Activated effector memory CD4-positive, alpha-beta T cell treated with Interleukin-2 at 50 U/mL for 16 hours (primary cell): ENCODE measurements at places on chromosomes 1 and 21.
A peak's percentile ranks its signal among the peaks of the same experiment; 100 is the strongest.

DNA sequence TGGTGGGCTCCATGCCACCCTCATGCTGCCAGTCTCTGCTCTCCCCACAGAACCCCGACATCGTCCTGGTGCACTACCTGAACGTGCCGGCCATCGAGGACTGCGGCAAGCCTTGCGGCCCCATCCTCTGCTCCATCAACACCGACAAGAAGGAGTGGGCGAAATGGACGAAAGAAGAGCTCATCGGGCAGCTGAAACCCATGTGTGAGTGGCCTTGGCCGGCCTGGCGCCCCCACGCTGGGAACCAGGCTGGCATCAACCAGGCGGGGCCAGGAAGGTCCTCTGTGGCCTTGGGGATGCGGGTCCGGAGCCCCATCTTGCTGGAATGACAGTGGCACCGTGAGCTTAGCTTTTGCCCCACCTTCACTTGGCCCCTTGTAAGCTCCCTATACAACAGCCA lies 130.7 kb upstream of the VAMP3 start:
- no peak for DNase-seq

DNA sequence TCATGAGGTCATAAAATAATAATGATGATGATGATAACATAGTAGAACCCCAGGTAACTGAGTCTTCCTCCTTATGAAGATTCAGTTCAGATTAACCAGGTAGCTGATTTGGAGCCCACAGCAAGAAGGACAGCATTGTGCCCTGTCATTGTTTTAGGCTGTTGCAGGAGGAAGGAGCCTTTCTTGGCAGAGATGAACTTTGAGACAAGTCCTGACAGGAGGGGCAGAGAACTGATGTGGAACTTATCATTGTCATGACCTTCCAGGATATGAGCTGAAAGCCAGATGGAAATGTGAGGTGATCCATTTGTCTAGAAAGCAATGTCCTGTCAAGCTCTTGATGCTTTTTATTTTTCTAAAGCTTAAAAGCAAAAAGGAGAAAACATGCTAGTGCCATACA lies 132.6 kb upstream of the COA6 start:
- no peak for DNase-seq

DNA sequence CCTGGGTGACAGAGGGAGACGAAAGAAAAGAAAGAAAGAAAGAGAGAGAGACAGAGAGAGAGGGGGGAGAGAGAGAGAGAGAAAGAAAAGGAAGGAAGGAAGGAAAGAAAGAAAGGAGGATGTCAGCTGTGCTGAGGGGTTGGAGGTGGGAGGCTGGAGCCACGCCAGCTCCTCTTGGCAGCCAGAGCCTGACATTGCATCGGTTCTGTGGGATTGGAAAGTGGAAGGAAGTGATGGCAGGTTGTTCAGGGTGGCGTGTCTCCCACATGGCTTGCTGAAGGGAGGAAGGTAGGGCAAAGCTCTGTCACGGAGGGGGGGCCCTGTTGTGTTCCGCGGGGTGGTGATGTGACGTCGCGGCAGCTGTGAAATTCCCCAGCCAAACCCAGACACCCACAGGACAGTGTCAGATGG lies 30.7 kb downstream of the EIF2D start:
- DNase-seq = peak; percentile 45

DNA sequence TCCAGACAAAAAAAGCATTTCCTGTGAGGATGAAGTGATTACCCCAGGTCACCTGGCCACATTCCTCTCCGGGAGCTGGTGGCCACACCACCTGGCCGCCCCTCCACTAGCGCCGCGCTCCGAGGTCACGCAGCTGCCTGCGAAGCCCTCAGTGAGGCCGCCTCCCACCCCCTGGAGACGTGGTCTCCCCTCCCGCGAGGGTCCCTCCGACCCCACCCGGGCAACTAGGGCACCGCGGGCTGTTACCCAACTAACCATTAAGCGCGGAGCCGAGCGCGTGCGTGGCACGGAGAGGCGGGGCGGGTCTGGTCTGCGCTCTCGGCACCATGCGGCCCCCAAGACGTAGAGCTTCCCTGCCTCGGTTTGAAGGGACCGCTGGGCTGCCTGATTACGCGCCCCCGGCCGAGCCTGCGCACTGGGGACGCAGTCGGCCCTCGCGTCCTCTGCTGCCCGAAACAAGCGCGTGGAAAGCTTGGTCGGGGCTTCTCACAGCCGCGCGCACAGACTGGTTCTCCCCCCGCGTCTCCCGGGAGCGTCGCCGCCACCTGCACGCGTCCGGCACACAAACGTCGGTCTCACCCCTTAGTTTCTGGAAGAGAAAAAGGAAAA lies 106.5 kb downstream of the SLC16A1 start:
- no peak for DNase-seq

DNA sequence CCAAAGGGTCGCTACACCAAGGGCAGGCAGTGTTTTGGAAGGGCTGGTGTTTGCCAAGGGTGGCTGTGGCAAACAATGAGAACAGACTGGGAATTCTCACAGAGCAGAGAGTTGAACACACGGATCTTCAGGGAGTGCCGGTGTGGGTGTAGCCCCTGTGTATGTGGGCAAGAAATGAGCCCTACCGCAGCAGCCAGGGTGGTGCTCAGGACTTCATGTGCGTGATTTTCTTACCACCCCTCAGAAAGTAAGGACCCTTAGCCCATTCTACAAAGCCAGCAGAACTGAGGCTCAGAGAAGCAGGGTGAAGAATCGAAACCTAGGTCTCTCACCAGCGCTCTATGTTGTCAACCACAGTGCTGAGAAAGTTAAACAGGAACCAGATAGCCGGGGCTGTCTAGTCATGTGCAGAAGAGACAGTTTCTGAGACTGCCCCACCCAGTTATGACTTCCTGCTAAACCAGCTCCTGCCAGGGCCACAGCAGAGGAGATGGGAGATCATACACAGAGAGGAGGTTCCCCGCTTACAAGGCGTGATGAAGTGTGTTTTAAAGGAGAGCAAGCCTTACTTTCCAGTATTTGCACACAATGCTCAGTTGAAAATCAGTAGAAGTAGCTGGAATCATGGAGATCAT lies 21.9 kb upstream of the MORC3 start:
- DNase-seq = peak; percentile 71

- no peak for DNase-seq
These were observed 501.4 kb upstream of the USP24 start for GRCh38 chr1:55716610-55717009.
